H9 (cell line): ENCODE measurements at places on chromosomes 2 and 18.

DNA sequence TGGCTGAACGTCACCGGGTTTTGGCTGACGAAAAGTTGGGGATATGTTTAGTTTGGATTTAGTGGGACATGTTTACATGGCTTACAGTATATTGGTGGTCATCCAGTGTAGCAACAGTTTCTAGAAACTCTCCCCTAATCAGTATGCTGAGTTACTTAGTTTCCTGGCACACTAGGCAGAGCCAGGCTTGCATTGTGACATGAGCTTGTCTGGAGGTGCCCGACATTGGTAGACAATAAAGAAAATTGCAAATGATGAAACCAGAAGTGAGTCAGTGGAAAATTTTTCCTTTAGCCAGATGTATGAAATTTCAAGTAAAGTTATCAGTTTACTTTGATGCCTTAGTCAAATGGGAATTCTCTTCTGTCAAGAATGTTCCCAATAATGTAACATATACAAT is 276.1 kb downstream of the RDH14 start:
- no peaks in the 10 kb centered on the region for H3K27me3 ChIP-seq
- no peaks in the 10 kb centered on the region for H3K4me1 ChIP-seq
- DNase-seq: no peak

DNA sequence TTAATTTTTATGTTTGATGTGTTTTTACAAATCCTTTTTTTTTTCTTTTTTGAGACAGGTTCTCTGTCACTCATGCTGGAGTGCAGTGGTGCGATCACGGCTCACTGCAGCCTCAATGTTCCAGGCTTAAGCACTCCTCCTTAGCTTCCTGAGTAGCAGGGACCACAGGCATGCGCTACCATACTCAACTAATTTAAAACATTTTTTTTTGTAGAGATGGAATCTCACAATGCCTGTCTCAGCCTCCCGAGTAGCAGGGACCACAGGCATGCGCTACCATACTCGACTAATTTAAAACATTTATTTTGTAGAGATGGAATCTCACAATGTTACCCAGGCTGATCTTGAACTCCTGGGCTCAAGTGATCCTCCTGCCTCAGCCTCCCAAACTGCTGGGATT is 3.2 kb downstream of the NOTO start:
- H3K27ac ChIP-seq: no peak overlapping the region
- H3K4me1 ChIP-seq: no peaks in the 10 kb centered on the region
- H3K27me3 ChIP-seq: peaks cover 13% of the 10 kb centered on the region; the same call in 1 of the 2 replicates
- DNase-seq: no peak

DNA sequence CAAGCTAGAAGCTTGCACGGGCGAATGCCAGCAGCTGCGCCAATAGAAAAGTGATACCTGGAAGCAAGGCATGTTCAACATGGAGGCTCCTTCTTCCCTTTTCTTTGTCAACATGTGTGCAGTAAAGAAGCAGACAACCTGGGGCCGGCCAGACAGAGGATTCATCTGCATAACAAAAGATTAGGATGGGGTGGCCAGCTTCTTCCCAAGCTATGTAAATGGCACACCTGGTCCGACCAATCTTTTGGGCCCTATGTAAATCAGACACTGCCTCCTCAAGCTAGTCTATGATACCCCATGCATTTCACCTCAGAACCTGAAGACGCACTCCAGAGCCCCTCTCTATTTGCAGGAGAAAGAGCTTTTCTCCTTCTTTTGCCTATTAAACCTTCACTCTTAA is 66.4 kb upstream of the TGFA start:
- peak overlapping the region; percentile 21 for H3K27ac ChIP-seq
- peak; percentile 68 for DNase-seq
- peak overlapping the region; percentile 52; the same call in 1 of the 3 replicates for H3K4me3 ChIP-seq
- peaks cover 23% of the 10 kb centered on the region for H3K36me3 ChIP-seq
- no peaks in the 10 kb centered on the region for H3K27me3 ChIP-seq

DNA sequence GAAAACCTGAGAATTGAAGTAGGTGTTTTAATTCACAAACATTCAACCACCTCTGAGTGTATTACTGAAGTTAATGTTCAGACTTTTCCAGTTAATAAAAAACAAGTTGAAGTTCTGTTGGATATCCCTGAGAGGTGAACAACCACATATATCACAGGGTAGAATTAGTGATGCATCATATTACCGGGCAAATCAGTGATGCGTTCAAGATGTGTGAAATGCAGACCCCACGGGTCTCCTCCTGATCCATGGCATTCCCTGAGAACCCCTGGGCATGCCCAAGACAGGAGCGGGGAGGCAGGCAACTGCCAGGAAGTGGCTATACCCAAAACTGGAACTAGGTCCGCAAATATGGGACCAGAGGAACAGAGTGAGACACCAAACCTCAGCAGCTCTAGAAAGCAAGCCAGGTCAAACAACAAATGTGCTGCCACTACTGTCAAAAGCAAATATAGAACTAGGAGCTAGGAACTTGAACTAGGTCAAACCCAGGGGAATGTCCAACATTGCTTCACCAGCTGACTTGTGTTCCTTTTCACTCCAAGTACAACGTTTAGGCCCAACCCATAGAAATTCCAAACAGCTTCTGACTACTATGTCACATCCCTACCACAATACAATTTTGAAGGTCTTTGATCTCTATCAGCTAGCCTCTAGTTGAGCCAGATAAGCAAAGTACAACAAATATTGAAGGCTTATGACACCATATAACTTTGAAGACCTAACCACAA is 20.2 kb downstream of the PSTPIP2 start:
- no peaks in the 10 kb centered on the region for H3K27me3 ChIP-seq
- DNase-seq: no peak
- no peaks in the 10 kb centered on the region for H3K4me1 ChIP-seq
- no peak overlapping the region for H3K4me3 ChIP-seq
- H3K36me3 ChIP-seq: no peaks in the 10 kb centered on the region
- no peak overlapping the region for H3K27ac ChIP-seq

GRCh38 chr2:6823111-6823510 is 42.6 kb downstream of the CMPK2 start:
- no peak overlapping the region for H3K4me3 ChIP-seq
- no peaks in the 10 kb centered on the region for H3K27me3 ChIP-seq
- no peaks in the 10 kb centered on the region for H3K36me3 ChIP-seq
- H3K4me1 ChIP-seq: no peaks in the 10 kb centered on the region

DNA sequence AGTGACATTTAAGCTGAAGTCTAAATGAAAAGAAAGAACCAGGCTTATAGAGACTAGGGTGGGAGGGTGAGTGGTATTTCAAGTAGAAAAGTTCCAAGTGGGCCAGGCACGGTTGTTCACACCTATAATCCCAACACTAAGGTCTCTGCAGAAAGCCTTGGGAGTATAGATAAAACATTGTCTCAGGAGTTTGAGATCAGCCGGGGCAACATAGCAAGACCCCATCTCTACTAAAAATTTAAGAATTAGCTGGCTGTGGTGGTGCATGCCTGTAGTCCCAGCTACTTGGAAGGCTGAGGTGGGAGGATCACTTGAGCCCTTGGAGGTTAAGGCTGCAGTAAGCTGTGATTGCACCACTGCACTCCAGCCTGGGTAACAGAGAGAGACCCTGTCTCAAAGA is 143.4 kb upstream of the PKDCC start:
- DNase-seq: no peak
- H3K36me3 ChIP-seq: no peaks in the 10 kb centered on the region

DNA sequence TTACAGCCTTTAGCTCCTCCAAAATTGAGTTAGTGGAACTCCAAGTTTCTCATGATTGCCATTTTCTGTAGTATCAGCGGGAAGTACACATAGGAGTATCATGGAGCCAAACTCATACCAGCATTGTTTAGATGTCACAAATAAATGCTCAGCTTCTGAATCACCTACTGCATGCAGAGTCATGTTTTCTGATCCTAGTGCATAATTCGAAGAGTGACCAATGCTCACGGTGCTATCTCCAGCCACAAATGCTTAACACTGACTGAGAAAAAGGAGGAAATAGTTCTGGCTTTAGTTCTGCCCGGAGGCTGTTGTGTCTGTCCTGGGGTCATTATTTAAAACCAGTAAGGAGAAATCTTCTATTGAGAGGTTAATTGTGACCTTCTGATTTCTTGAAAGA is 45.4 kb upstream of the LRATD1 start:
- no peak for DNase-seq
- H3K4me1 ChIP-seq: no peaks in the 10 kb centered on the region
- no peak overlapping the region for H3K4me3 ChIP-seq
- no peak overlapping the region for H3K27ac ChIP-seq
- H3K27me3 ChIP-seq: no peaks in the 10 kb centered on the region

GRCh38 chr2:223580951-223581350 is 21.2 kb downstream of the SCG2 start:
- no peaks in the 10 kb centered on the region for H3K36me3 ChIP-seq
- no peak overlapping the region for H3K4me3 ChIP-seq
- no peak overlapping the region for H3K27ac ChIP-seq
- no peaks in the 10 kb centered on the region for H3K27me3 ChIP-seq
- DNase-seq: no peak

- no peak for DNase-seq
- no peak overlapping the region for H3K27ac ChIP-seq
- no peaks in the 10 kb centered on the region for H3K36me3 ChIP-seq
- no peaks in the 10 kb centered on the region for H3K27me3 ChIP-seq
Measured at GRCh38 chr2:64466478-64467085, 12.6 kb downstream of the LGALSL start.

GRCh38 chr18:26503382-26503781 is 45.0 kb downstream of the KCTD1 start:
- no peak overlapping the region for H3K4me3 ChIP-seq
- H3K27me3 ChIP-seq: no peaks in the 10 kb centered on the region
- no peak overlapping the region for H3K27ac ChIP-seq

DNA sequence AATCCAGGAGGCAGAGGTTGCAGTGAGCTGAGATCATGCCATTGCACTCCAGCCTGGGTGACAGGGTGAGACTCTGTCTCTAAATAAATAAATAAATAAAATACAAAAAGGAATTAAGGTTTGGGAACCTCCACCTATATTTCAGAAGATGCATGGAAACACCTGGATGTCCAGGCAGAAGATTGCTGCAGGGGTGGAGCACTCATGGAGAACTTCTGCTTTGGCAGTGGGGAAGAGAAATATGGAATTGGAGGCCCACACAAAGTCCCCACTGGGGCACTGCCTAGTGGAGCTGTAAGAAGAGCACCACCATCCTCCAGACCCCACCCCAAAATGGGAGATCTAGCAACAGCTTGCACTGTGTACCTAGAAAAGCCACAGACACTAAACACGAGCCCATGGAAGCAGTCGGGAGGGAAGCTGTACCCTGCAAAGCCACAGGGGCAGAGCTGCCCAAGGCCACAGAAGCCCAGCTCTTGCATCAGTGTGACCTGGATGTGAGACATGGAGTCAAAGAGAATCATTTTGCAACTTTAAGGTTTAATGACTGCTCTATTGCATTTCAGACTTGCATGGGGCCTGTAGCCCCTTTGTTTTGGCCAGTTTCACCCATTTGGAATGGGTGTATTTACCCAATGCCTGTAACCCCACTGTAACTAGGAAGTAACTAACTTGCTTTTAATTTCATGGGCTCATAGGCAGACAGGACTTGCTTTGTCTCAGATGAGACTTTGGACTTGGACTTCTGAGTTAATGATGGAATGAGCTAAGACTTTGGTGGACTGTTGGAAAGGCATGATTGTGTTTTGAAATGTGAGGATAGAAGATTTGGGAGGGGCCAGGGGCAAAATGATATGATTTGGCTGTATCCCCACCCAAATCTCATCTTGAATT is 265.3 kb downstream of the ZEB2 start:
- no peaks in the 10 kb centered on the region for H3K4me1 ChIP-seq
- H3K36me3 ChIP-seq: peaks cover 79% of the 10 kb centered on the region
- no peak overlapping the region for H3K27ac ChIP-seq
- DNase-seq: no peak

DNA sequence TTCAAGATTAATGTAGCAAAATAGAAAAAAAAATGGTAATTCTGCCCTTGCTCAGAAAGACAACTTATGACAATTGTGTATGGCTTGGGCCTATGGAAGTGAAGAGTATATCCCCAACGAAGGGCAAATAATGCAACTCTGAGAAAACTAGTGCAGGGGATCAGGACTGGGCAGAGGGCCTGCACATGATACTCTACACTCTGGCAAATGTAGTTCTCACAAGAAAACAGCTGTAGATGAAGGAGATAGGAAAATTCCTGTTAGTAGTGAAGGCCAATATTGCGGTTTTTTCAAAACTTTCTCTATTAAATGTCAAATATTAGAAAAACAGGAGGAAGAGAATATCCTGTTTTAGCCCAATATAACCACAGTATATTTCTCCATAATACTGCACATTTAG is 77.8 kb downstream of the SCN9A start:
- H3K36me3 ChIP-seq: no peaks in the 10 kb centered on the region
- H3K4me3 ChIP-seq: no peak overlapping the region
- H3K27me3 ChIP-seq: no peaks in the 10 kb centered on the region
- no peak for DNase-seq
- H3K4me1 ChIP-seq: no peaks in the 10 kb centered on the region

GRCh38 chr2:54519841-54520459 is 63.8 kb downstream of the SPTBN1 start:
- H3K36me3 ChIP-seq: no peaks in the 10 kb centered on the region
- H3K27ac ChIP-seq: no peak overlapping the region
- H3K27me3 ChIP-seq: no peaks in the 10 kb centered on the region
- H3K4me1 ChIP-seq: peaks cover 7% of the 10 kb centered on the region; the same call in 1 of the 2 replicates
- no peak overlapping the region for H3K4me3 ChIP-seq

DNA sequence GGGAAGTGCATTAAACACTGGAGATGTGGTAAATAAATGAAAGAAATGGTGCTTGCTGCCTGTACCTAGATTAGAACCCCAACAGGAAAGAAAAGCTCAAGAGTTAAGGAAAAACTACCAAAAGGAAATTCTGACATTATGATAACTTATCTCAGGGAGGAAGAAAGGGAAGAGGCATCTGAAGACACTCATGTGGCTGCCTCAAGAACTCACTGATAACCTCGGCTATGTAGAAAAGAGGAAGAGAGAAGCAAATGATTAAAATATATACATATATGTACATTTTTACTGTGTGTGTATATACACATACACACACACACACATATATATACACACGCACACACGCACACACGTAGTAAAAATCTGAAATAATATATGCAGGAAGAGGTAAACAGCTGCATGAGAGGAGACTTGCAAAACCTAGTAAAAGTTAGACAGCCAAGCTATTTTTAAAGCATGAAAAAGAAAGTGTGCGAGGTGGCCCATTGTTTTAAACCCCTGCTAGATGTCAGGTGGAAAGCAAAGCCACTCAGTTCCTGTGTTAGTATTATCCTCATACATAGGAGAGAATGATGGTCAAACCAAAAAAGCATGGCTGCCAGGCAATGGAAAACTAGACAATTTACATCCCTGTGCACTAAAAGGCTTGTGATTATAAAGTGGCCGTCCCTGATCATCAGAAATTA is 483.0 kb upstream of the NRP2 start:
- no peak overlapping the region for H3K4me3 ChIP-seq
- no peaks in the 10 kb centered on the region for H3K36me3 ChIP-seq
- no peaks in the 10 kb centered on the region for H3K27me3 ChIP-seq
- no peak for DNase-seq

GRCh38 chr2:181313845-181314244 is 143.3 kb upstream of the ITGA4 start:
- H3K27me3 ChIP-seq: no peaks in the 10 kb centered on the region
- H3K4me1 ChIP-seq: no peaks in the 10 kb centered on the region; the same call in 1 of the 2 replicates
- H3K36me3 ChIP-seq: no peaks in the 10 kb centered on the region
- no peak for DNase-seq
- H3K27ac ChIP-seq: no peak overlapping the region

- peaks cover 6% of the 10 kb centered on the region; the same call in 1 of the 2 replicates for H3K4me1 ChIP-seq
- DNase-seq: no peak
- H3K27me3 ChIP-seq: no peaks in the 10 kb centered on the region
Measured at GRCh38 chr18:51621864-51622160, 424.3 kb upstream of the MEX3C start.

GRCh38 chr2:63843791-63844190 is 2.1 kb downstream of the UGP2 start:
- no peak overlapping the region for H3K27ac ChIP-seq
- no peaks in the 10 kb centered on the region for H3K27me3 ChIP-seq
- peak overlapping the region; percentile 100 for H3K4me3 ChIP-seq
- no peak for DNase-seq
